ENCODE measurements at places on chromosomes 3 and 15. TPM values are rescaled to one million over a fixed set of nuclear protein-coding genes. Genes with fewer than 3 reads are reported as not detected.

The CFAP100 gene
- total RNA-seq = not detected

DNA sequence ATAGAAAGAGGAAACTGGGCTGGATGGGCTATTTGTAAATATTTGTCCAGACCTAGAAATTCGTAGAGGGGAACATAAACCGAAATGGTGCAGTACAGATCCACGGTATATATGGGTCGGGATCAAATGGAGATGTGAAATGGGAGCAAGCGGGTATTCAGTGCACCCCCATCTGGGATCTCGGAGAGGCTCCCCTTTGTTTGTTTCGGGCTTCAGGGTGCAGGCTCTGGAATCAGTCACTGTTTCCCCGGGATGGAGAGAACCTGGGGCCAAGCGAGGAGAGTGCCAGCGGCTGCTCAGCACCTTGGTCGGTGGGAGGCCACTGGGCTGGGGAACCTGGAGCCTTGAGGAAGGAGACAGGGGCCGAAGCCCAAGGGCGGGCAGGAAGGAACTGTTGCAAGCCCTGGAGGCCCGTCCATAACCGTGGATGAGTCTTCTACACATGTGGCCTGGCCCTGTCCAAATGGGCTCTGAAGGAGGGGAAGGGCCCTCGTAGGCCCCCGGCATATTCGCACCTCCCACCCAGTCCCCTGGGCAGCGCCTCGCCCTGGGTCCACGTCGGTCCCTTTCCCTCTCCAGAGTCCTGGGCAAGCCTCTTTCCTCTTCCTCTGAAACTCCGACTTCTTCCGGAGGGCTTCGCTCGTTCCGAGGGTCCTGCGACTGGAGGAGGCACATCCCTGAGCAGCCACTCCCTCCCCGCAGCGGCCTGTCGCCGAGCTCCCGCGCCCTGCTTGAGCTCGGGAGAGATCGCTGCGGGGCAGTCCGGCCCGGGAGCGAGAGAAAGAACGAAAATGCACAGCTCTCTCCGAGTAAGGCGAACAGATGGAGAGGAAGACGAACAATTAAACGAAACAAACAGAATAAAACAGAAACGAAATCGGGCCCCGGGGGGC lies 3.0 kb downstream of the ISL2 start:
- DNase-seq = no peak

DNA sequence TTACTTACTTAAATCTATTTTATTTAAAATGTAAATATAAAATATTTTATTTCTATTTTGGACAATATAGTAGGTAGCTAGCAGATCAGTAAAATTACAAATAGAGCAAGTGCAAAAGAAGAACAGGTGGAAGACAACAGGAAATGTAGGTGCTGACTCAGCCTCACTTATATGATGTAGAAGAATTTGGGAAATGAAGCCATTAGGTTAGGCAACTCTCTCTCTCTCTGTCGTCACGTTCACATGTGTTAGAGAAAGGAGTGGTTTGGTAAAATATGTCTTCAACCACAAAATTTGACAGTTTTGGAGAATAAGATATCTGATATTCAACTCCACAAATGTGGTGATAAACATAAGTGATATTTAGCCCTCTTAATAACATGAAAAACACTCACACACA lies 532.5 kb upstream of the KCNMB2 start:
- DNase-seq = no peak

The SPESP1 gene
- 1.1 TPM for total RNA-seq

- no peak for DNase-seq
Observed at GRCh38 chr3:171835116-171835515, 8.0 kb upstream of the TMEM212 start.

The DISP2 gene
- 0.03 TPM for total RNA-seq

GRCh38 chr15:32943711-32944110 lies 225.9 kb downstream of the GREM1 start:
- DNase-seq = no peak

Measured in activated CD4-positive, alpha-beta memory T cell treated with anti-CD3 and anti-CD28 coated beads, Interleukin-2, amount 10 ng/mL, durations not matched to agents 7 days and 5 days (primary cell).